ENCODE measurements at places on chromosomes 4 and X.

GRCh38 chr4:154610582-154610981 is 1.9 kb downstream of the FGG start:
- DNase-seq = no peak

GRCh38 chr4:12495211-12495610 is 988.9 kb downstream of the RAB28 start:
- no peak for DNase-seq

DNA sequence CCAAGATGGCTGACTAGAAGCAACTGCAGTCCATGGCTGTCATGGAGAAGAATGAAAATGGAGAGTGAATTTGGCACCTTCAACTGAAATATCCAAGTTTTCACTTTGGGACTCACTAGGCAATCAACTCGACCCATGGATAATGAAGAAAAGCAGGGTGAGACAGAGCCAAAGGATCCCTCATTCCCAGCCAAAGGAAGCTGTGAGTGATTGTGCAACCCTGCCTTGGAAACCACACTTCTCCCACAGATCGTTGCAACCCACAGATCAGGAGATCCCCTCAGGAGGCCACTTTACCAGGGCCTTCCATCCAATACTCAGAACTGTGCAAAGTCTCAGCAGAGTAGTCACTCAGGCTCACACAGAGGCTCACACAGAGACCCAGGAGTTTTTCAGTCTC is 4.5 kb downstream of the CFAP299 start:
- no peak for DNase-seq

- DNase-seq = no peak
Observed at GRCh38 chr4:189763583-189763982, 177.1 kb upstream of the FRG1 start.

- no peak for DNase-seq
Observed at GRCh38 chr4:96558466-96558865, 718.6 kb downstream of the PDHA2 start.

DNA sequence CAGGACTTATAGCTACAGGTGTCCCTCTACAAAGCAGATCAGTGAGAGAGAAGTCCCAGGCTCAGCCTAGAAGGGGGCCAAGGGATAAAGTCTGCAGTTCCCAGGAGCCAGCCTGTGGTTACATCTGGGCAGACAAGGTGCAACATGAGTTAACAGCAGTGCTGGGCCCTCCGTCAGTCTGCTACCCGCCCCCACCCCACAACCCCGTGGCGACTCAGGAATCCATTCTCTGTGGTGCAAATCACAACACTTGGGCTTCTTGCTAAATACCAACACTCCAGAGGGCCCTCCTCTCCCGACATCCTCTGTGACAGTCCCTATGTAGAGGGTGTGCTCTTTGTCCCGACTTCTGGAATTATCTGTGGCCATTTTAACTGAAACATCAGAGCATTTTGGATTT is 13.8 kb downstream of the GPM6B start:
- DNase-seq = no peak
